ENCODE measurements at places on chromosomes 1 and 21.

- DNase-seq, result peak; percentile 69
These were observed 87.5 kb upstream of the SGIP1 start for GRCh38 chr1:66446261-66447001.

DNA sequence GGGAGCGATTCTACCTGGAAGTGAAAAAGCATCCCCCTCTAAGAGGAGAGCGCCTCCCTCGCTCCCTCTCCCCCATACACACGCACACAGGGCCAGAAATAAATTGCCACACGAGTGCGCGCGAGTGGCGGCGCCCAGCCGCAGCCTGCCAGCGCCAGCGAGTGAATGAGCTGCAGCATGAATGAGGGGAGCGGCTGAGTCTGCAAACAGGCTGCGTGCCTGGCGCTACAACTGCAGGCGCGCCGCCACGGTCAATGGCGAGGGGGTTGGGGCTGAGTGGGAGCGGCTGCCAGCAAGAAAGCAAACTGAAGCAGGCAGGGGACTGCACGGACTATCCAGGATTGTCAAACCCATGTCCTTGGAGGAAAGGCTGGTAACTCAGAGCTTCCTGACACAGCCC, 2.2 kb downstream of the CAMK1G start:
- DNase-seq, result peak; percentile 63

- DNase-seq, result no peak
These were observed 335.7 kb upstream of the SNX7 start for GRCh38 chr1:98325646-98326440.

DNA sequence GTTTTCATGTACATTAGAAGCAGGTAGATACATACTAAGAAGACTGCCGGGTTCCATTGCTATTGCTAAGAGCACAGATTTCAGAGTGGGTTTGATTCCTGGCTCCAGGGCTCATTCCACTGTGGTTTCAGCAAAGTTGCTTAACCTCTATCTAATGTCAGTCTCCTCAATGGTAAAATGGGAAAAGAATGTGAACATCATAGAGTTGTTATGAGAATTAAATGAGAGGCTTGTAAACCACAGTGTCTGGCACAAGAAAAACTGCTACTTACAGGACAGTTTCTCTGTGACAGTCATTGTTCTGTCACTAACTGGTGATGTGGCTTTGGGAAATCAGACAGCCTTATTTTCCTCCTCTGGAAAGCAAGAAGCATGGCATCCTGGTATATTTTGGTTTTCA, 10.7 kb upstream of the PLXNA2 start:
- no peak for DNase-seq

DNA sequence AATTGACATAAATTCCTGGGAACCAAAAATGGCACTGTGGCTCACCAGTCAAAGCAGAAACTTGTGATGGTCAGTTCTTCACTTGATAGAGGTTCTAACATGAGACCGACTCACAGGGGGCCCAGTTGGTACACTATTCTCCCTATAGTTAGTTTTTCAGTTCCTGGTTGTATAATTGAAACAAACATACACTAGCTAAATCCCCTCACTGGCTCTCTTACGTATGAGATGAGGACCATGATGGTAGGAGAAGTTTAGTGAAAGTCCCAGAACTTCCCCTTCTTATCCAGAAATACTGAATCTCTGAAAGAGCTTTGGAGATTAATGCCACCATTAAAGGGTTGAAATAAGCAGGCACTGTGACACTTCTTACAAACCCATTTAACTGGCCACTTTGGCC, 2.8 kb upstream of the S100B start:
- DNase-seq, result no peak

DNA sequence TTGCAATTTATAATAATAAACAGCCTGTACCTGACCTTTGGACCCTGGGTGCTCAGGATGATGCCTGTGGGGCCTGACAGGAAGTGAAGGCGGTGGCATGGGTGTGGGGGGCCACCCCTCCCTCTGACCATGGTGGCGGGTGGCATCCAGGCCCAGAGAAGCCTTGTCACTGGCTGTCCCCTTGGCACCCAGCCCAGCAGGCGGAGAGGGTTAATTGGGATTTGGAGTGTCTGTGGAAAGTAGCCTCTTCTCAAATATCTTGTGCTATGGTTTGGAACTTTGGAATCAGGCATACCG, 20.5 kb downstream of the SOX13 start:
- no peak for DNase-seq

DNA sequence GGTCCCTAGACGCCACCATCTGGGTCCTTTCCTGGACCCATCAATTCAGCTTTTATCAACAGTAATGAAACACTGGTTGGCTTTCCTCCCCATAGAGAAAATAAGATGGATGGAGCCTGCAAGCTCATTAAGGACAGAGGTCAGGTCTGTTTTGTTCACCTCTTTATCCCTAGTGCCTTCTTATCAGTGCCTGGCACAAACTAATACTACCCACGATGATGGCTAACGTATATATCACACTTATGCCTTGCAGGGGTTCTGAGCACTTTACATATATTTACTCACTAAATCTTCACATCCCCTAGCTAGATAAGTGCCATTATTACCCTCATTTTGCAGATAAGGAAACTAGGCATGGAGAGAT, 5.1 kb upstream of the UBXN10 start:
- no peak for DNase-seq

- DNase-seq, result no peak
These were observed 15.7 kb downstream of the FAAP20 start for GRCh38 chr1:2178875-2179274.

- no peak for DNase-seq
These were observed 24.8 kb upstream of the ELOA start for GRCh38 chr1:23718482-23718881.

- no peak for DNase-seq
These were observed 208.8 kb downstream of the GIPC2 start for GRCh38 chr1:78254517-78254916.

DNA sequence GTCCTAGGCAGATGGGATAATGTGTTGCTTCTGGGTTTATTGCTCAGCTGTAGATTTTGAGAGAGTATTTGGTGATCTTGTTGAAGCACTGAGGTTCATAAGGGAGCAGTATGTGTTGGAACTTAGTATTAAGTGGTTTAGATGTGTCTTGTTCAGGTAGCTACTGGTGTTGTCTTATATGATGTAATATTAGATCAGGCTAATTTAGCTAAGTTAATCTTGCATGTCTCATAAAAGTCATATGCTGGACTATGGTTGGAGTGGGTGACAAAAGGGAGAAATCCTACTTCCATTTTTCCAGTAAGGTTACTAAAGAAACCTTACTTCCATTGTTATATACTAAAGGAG, 196.4 kb downstream of the CLEC20A start:
- no peak for DNase-seq

- DNase-seq, result no peak
These were observed 197.7 kb downstream of the ROR1 start for GRCh38 chr1:63971557-63971956.

DNA sequence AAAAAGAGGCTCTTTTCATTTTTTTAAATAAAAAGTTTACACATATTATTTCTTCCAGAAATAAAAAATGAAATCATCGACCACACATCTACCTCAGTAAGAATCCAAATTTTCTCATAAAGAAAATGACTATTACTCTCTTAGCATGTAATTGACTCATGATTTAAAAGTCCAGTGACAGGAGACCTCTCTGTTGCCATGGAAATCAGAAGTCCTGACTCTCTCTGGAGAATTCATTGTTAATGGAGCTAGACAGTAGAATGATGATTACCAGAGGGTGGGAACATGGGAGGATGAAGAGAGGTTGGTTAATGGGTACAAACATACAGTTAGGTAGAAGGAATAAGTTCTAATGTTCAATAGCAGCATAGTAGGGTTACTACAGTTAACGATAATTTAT, 5.0 kb upstream of the CLCA4 start:
- no peak for DNase-seq

DNA sequence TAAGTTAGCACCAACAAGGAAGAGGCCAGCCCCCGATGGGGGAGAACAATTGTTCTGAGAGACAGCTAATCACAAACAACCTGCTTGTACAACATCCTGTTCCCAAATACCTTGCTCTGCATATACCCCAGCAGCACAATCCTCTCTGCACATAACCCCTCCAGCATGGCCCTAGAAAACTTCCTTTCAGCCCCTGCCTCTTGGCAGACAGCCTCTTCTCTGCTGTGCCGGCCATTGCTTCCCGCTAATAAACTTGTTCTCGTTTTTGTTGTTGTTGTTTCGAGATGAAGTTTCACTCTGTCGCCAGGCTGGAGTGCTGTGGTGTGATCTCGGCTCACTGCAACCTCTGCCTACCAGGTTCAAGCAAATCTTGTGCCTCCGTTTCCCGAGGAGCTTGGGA, 392.7 kb downstream of the SMYD3 start:
- no peak for DNase-seq

DNA sequence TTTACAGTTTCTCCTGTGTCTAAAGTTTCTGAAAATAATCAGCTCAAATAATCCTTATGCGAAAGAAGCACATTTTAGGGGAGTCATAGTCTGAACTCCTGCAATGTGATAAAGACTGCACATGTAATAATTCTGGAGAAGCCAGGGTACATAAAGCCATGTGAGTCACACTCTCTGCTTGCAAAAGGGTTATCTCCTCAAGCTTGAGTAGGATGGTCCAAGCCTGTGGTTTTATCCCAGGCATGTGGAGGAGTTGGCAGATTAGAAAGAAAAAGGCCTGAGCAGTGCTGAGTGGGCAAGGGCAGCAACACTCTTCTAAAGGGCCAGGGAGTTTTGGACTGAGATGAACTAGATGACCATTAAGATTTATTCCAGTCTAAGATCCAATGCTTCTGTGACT, 220.4 kb downstream of the RHOU start:
- DNase-seq, result no peak

- no peak for DNase-seq
These were observed 29.0 kb downstream of the PTAFR start for GRCh38 chr1:28147264-28148094.

GRCh38 chr1:11175461-11175860, 13.7 kb upstream of the ANGPTL7 start:
- no peak for DNase-seq

DNA sequence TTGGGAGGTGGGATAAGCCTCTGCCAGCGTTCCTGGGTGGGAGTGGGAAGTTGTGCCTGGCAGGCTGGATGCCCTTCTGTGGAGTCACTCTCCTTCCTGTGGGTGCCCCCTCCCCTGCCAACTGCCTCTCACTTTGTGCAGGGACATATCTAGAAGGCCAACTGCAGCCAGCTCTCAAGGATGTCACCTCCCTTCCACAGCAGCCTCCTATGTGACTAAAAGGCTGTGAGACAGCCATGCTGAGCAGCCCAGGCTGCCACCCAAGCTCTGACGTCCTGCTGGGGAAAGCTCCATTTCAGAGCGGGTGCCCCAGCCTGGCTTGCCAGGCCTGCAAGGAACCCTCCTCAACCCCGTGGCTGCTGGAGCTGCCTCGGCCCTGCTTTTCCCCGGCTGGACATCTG, 19.6 kb upstream of the SLC26A9 start:
- DNase-seq, result no peak

DNA sequence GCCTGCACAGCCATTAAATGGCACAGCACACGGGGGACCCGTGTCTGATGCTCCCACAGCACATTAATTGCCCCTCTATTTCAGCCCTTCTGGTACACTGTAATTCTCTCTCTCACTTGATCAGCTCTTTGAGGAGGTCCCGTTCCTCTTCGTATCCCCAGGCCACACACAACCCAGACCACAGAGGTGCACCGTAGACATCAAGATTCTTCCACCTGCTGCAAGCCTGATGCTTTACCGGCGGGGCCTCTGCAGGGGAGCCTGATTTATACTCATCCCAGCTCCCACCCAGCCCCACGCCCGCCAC, 759 bp downstream of the SMYD3 start:
- peak; percentile 19 for DNase-seq

- DNase-seq, result no peak
These were observed 35.3 kb downstream of the AKT3 start for GRCh38 chr1:243814718-243815117.

GRCh38 chr1:237713916-237714315, 176.8 kb downstream of the ZP4 start:
- no peak for DNase-seq

GRCh38 chr1:192162376-192162775, 4.1 kb downstream of the RGS18 start:
- DNase-seq, result no peak

DNA sequence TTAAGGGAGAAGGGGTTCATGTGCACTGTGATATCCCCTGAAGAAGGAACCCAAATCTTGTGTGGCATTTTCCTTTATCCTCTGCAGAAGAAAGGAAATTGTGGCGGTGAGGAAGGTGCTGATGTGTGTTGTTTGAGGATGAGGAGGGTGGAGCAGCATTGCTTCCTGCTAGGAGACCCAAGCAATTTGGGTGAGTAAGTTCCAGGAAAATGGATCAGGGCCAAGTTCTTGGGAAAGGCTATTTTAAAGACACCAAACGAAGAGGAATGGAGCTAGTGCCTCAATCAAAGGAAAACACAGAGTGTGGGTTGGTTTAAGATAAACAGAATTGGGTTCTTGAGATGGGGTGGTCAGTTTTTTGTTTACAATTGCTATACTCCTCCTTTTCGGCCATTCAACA, 86.7 kb upstream of the MARK1 start:
- DNase-seq, result no peak

Measured in putamen (tissue), 1 donor.